ENCODE measurements at places on chromosomes 1 and 21.

GRCh38 chr1:241891296-241891695 lies 43.3 kb downstream of the EXO1 start:
- no peak for DNase-seq

GRCh38 chr1:185680453-185680852 lies 53.7 kb upstream of the HMCN1 start:
- DNase-seq: no peak

DNA sequence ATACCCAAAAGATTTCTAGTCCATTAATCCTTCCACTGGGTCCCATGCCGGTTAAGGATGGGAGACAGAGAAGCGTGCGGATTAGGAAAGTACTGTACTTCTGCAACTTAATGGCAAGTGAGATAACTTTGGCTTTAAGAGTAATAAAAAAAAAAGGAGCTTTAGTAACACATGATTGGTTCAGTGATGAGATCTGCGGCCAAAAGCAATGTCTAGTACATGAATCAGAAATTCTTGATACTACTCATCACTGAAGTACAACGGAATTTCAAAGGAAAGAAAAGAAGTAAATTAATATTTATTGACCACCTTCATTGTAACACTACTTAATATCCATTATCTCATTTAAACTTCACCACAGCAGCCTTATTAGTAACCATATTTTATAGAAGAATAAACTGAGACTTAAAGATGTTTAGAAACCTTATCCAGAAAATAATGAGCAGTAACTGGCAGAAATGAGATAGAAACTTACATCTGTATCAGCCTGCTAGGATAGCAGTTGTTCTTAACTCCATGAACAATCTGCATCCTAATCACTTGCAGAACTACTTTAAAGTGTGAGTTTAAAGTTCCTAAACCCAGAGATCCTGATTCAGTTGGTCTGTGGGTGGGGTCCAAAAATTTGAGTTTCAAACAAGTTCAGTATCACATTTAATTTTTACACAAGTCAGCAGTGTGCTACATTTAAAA lies 14.1 kb upstream of the NUF2 start:
- DNase-seq: no peak

DNA sequence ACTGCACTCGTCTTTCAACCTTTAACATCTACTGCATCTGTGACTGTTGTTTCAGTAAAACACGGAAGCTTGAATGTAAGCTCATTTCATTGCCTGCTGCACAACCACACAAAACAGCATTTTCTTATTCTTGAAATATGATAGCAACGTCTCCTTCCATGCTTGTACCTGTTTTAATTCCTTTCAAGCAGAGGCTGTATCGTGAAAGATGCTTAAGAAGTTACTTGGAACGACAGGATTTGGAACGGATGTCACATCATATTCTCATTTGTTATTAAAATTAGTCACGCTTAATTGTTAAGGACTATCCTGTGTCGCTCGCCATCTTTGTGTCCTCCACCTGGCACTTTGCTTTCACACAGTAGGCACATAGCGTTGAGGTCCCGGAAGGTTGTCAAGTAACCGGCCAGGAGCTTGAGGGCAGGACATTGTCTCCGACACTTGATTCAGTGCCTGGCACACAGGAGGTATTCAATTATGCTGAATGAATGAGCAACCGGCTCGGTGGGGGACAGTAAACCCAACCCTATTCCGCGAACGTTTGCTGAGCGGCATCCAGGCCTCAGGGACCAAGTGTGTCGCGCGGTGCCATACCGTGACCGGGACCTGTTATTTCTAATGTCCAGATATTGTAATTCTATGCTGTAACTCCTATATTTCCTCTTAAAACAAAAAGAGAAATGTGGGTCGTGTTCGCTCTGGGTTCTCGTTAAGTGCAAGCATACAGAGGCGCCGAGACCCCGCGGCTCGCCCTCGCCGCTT lies 499 bp upstream of the SH3GLB1 start:
- no peak for DNase-seq

- DNase-seq: no peak
Observed at GRCh38 chr1:176157995-176158394, 49.1 kb downstream of the COP1 start.

DNA sequence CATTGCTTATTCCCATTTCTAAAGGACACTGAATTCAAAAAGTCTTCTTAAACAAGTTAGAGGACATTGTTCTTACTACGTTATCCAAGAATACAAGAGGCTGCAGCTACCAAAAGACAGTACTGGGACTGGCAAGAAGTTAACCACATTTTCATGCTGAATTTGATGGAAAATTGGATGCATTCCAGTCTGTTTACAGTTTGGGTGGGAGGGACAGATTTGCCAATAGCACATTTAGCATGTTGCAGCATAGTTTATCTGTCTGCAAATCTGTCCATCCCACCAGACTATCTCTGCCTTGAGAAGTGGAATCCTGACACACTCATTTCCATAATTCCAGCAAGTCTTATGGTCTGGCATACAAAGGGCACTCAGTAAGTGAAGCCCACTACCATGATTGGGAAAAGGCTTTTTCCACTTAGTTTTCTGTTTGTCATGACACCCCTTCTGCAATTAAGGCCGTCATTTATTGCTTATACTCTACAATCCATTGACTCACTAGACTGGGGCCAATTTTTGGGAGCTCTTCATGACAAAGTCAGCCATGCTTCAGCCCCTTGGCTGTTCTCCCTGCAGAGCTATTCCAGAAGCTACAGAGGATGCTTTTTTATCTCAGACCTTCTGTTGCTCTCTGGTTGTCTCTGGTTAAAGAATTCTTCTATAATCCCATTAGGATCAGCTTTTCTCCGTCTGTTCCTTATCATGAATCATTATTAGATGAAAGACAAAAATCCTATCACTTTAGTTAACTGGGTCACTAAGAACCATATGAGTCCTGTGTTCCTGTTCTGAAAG lies 355.8 kb upstream of the PTBP2 start:
- no peak for DNase-seq

DNA sequence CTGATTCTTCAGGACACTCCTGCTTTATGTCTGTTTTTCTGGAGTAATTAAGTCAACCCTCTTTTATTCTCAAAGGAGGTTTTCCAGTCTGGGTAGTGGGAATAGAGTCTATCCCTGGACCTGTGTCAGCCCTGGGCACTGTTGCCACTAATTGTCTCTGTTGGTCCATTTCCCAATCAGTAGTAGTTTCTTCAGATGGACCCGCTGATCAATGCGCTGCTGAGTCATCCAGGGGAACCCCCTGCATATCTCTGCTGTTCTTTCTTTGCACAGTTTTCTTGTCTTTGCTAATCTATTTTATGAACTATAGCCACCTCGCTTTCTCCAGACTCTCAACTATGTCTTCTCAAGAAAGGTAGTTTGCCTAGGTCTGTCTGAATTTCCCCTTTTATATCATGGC lies 82.5 kb downstream of the TNNI3K start:
- DNase-seq: no peak

GRCh38 chr1:229514578-229515275 lies 6.6 kb upstream of the NUP133 start:
- peak; percentile 56 for DNase-seq

GRCh38 chr21:41166884-41167283 lies 1.1 kb upstream of the BACE2 start:
- DNase-seq: no peak

- DNase-seq: no peak
Observed at GRCh38 chr1:119582801-119583200, 65.3 kb downstream of the ZNF697 start.

DNA sequence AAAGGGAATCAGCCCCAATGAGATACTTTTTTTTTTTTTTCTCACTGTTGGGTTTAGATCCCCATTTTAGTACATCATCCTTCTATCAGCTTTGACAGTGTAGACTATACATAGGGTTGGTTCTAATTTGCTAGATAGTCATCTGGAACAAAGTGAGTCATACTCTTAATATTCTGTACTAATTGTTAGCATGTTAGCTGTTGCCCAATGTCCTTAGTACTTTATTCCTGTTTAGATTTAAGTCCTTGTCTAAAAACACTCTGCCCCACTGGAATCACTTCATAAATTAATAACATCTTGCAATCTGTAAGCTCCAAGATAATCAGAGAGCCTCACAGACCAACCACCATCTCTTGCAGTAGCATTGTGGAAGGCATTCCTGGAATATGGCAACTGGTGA lies 209.8 kb upstream of the KIAA0040 start:
- no peak for DNase-seq

GRCh38 chr1:14310476-14310875 lies 288.0 kb upstream of the KAZN start:
- DNase-seq: no peak

DNA sequence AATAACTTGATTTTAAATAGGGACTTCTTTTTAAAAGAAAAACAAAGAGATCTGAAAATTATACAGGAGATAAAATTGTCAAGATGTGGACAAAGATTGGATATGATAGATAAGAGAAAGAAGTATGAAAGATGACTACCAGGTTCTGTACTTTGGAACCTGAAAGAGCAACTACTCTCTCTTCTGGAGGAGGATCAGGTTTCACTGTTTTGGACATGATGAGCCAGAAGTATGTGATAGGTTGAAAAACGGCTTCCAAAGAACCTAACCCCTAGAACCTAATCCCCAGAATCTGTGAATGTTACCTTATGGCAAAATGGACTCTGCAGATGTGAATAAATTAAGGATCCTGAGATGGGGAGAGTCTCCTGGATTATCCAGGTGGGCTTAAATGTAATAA lies 26.2 kb downstream of the RSBN1 start:
- no peak for DNase-seq

GRCh38 chr1:222926566-222926965 lies 111.7 kb downstream of the DISP1 start:
- no peak for DNase-seq

DNA sequence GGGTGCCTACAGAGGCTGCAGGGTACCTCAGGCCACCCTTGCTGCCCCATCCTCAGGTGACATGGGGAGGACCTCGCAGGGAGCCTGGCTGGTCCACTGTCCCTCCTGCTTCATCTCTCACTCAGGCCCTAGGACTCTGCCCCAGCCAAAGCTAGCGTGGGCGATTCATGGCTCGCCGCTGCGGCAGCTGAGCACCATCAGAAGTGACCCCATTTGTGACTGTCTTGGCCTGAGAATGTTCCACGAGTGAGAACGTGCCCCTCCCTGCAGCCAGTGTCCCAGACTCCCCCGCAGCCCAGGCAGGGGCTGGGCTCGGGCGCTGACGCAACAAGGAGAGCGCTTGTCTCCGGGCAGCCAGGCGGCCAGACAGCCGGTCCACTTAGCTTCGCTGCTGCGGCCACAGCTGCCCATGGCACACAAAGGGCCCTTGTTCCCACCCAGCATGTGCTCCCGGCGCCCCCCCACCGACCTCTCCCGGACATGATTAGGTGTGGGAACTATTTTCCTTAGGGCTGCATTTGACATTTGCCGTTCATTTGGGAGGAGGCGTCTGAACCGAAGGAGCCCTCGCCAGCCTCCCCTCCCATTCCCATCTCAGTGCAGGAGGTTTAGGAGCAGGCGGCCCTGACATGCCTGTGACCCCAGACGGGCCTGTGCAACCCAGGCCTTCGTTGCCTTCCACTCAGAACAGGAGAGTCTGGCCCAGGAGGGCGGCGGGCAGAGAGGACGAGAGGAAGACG lies 19.3 kb upstream of the POFUT2 start:
- DNase-seq: no peak

- no peak for DNase-seq
Observed at GRCh38 chr1:217331698-217332097, 299.2 kb downstream of the GPATCH2 start.

DNA sequence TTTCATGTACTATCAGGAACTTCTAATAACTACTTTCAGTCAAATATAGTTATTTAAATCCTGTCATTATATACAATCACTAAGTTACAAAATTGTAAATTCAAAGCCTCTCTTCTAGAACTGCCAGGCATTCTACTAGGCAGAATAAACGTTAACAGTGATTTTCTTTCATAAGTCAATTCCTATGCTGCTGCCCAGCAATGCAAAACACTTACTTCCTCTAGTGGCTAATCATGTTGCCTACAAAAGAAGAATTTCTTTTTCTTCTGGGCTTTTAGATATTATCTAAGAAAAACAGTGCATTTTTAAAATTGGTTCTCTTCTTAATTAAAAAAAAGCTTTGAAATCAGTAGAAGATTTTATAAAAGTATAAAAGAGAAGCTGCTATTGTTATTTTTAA lies 509.8 kb upstream of the ADAMTS5 start:
- DNase-seq: no peak

GRCh38 chr1:203284411-203285123 lies 20.8 kb upstream of the BTG2 start:
- DNase-seq: no peak

- DNase-seq: no peak
Observed at GRCh38 chr1:209823143-209824041, 4.4 kb upstream of the UTP25 start.

DNA sequence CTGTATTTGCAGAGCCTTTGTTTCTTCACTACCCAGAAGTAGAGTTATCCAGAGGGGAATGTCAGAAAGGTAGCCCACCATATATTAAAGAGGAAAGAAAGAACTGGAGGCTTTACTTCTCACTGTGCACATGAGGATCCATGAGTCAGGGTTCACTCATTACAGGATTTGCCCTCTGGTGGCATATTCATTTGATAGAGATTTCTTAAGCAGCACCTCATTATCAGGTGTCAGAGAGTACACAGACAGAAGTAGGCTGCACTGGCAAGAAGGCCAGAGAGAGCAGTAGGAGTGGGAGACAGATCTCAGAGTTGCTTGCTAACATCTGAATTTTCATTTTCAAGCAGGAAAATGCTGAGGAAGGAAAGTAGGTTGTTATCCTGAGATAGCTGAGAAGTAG lies 123.8 kb downstream of the PIK3R3 start:
- DNase-seq: no peak

DNA sequence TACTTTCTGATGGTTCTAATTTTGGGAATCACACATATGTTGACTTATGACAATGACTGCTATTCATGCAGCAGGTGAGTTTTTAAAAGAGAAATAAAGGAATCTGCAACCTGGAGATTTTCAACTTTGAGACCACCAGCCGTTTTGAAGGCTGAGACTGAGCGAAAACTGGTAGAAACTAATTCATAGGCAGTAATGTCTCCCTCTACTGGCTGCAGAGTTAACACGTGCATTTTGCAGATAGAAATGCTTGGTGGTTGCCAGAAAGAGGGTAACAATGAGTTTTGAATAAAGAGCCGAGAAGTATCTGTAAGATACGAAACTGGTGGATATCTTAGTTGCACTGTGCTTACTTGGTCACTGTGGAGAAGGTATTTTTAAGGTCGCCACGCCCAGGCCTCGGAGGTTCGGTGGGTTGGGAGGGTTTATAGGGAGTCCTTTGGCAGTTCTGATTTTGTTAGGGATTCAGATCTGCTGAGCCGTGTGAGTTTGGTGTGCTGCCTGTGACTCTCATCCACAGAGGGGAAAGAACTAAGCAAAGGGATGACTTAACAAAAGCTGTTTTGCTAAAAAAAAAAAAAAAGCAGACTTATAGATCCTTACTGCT lies 83.0 kb downstream of the RYR2 start:
- DNase-seq: no peak

DNA sequence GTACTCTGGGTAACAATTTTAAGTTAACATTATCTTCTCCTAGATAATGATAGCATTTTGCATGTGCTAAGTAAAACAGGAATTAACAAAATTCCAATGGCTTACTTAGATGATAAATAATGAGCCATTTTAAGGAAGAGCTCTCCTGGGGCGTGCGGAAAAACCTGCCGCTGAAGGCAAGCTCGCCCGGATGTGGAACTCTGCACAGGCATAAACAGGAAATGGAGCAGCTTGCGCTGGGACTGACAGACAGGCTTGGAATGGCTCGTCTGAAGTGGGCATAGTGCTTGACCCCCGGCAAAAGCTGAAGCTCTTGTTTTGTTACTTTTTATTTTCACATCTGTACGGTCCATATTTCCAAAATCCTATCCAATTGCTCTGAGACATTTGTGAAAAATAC lies 169.2 kb downstream of the ZNF281 start:
- no peak for DNase-seq
